ENCODE measurements at places on chromosomes 2 and 18. TPM values are rescaled to one million over a fixed set of nuclear protein-coding genes. Genes with fewer than 3 reads are reported as not detected.

- no peak for DNase-seq
Measured at GRCh38 chr2:215461836-215462532, 26.1 kb upstream of the FN1 start.

DNA sequence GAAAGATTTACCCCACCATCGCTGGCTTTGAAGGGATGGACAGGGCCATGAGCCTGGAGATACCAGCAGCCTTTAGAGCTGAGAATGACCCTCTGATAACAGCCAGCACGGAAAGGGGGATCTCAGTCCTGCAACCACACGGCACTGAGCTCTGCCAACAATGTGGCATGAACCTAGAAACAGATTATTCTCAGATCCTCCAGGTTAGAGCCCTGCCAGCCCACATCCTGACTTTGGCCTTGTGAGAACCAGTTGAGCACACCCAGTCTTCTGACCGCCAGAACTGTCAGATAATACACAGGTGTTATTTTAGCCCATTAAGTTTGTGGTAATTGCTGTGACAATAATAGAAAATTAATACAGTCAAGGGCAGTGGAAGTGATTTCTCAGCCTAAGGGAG is 9.4 kb upstream of the GNLY start:
- no peak for DNase-seq

GRCh38 chr18:49898421-49898820 is 85.1 kb upstream of the ACAA2 start:
- peak; percentile 26 for DNase-seq

DNA sequence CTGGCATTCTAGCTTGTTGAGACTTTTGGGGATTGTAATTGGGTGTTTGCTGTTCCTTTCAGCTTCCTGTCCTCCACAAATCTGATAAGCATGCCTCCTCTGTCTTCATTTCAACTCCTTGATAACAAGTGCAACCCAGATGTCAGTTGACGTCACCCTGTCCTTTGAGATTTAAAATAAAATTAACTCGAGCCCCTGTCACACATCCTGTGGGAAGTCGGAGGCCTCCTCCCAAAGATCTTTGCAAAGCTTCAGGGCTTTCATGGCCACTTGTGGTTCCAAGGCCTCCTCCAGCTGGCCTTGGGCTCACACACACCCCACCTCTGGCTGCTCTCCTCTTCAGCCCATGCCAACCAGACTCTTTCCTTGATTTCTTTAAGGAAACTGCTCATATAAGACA is 69.9 kb upstream of the ITGA6 start:
- no peak for DNase-seq

GRCh38 chr2:134218930-134219658 is 34.8 kb upstream of the MGAT5 start:
- DNase-seq: no peak

GRCh38 chr2:13089971-13090370 is 373.2 kb downstream of the TRIB2 start:
- no peak for DNase-seq

GRCh38 chr2:12083713-12084419 is 337.4 kb downstream of the LPIN1 start:
- DNase-seq: no peak

GRCh38 chr18:13548966-13549879 is 177.1 kb downstream of the FAM210A start:
- DNase-seq: no peak

DNA sequence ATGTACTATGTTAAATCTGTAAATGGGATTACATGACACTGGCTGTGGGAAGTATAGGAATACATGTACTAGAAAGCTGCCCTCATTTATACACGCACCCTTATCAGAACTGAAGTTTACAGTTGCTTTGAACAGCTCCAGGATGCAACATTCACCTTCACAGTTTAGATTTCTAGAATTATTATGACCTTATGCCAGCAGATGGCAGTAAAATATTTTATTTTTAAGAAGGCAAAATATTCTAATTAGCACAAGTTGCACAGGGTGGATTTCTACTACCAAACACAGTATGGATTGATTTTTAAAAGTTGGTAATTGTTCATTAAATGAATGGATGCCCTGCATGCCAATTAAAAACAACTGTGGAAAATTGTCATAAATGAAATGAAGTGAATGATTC is 670.4 kb downstream of the KCNJ3 start:
- no peak for DNase-seq

GRCh38 chr2:231272991-231273390 is 74.6 kb downstream of the ARMC9 start:
- no peak for DNase-seq

DNA sequence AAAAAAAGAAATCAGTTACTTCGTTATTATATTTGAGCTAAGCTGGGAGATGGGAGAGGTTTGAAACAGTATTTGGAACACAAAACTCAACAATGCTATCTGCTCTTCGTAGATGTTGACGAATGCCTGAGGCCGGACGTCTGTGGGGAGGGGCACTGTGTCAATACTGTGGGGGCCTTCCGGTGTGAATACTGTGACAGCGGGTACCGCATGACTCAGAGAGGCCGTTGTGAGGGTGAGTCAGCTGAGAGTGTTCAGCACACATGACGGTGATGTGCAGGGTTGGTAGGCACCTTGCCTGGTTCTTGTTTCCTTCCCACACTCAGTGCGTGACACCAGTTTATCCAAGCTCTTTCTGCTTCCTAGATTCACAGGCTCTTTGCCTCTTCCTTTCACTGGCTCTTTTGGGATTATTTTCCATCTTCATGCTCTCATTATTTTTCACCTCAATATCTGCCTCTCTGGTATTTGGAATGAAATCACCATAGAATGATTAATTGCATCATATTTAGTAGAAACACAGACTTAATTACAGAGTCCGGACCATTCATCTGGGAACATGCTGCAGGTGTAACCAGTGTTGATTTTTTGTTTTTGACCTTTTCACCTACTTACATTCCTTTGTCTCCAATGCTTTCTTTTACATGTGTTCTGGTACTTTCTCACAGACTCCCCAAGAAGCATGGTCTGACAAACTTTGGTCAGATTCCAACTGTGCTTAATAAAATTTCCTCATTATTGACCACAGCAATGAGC is 200.6 kb upstream of the RASGRP3 start:
- peak; percentile 34 for DNase-seq

DNA sequence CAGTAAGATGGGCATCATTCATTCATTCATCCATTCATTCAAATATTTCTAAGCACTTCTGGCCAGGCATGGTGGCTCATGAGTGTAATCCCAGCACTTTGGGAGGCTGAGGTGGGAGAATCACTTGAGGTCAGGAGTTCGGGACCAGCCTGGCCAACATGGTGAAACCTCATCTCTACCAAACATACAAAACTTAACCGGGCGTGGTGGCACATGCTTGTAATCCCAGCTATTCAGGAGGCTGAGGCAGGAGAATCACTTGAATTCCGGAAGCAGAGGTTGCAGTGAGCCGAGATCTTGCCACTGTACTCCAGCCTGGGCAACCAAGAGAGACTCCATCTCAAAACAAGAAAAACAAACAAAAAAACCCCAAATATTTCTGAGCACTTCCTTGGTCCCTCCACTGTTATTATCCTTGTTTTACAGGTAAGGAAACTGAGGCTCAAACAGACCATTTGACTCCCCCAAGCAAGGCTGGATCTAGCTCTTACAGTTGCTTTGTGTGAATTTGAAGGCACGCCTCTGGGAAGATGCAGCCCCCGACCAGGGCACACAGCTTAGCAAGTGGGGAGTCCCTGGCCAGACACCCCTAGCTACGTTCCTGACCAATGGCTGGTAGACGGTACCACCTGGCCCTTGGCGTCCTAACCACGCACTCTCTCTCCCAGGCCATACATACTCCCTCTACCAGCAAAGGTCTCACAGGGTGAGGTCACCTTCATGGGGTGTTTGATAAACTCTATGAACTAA is 50.6 kb upstream of the ODC1 start:
- no peak for DNase-seq

DNA sequence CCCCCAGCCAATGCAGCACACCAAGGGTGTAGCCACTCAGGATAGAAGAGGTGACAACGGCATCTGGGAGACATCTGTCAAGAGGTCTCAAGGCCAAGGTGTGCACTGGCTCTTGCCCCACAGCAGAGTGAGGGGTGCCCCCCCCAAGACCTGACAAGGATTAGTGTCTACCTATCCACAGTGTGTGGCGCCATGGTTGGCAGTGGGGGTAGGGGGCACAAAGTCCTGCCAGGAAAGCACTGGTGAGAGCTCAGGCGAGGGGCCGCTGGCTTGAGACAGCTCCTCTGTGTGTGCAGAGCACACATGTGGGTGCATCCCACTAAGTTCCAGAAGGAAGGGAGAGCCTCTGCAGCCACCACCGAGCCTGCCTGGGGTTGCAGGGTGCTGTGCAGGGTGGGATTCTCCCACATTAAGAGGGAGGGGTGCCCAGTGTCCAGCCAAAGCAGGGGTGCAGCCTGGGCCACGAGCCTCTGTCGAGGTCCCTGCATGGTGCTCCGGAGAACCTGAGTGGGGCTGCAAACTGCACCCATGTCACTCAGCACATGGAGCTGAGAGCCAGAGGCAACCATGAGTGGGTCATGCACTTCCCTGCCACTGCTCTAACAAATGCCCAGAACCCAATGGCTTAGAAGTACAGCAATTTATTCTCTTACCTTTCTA is 311.2 kb upstream of the HDAC4 start:
- DNase-seq: no peak

- DNase-seq: no peak
Measured at GRCh38 chr2:17901246-17901645, 22.8 kb downstream of the KCNS3 start.

DNA sequence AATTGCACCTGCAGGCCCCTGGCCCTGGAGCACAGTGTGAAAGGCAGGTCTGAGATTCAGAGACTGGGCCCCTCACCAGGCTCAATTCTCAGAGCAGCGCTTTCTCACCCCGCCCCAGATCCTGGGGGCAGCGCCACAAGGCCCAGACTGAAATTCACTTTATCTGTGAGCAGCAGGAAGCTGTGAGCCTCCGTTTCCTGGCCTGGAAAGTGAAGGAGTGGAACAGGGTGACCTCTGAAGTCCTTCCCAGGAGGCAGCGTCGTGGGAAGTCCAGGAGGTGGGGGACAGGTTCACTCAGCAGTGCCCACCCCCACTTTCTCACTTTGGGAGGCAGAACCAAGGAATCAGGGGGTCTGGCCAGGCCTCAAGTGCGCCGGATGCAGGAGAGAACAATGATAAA is 235.4 kb downstream of the NDUFA10 start:
- no peak for DNase-seq

DNA sequence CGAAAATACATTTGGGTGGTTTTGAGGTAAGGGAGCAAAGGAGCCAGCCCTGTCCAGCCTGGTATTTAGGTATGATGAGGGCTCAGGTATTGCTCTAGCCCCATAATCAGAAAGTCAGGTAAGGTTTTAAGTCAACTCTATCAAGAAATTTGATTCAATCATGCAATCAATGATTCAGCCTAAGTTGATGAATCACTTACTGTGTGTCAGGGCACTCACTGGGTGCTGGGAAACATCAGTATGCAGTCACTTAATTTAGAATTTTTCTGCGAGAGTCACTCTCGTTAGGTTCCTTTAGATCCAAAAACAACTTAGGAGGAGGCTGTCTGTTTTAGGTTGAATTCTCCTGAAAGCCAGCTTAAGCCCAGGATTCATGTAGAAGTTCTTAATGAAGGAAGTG is 17.7 kb upstream of the SERPINB2 start:
- DNase-seq: no peak

DNA sequence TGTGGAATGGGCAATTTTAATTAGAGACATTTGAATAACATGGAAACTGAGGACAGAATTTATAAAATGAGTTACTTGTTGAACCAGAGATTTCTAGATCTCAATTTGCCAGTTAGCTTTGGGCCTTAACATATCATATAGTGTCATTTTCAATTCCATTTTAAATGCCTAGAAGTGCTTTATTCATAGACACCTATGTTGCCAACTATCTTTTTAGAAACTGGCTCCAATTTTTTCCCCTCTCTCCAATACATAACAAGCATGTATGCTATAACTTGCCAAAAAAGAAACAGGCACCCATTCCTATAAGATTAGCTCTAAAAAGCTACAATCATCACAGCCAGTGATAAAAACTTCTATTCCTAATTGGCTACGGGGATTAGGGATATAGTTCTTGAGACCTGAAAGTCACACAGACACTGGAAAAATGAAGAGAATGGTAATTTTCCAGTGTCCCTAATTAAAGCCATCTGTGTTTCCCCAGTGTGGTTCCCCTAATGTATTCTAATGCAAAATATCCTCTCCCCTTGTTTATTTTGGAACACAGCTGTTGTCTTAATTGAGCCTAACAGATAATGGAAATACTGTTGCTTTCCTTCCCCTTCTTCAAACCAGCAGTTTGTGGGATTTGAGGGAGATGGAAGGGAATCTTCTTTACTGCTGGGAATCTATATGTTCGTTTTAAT is 205.5 kb upstream of the FSHR start:
- no peak for DNase-seq

DNA sequence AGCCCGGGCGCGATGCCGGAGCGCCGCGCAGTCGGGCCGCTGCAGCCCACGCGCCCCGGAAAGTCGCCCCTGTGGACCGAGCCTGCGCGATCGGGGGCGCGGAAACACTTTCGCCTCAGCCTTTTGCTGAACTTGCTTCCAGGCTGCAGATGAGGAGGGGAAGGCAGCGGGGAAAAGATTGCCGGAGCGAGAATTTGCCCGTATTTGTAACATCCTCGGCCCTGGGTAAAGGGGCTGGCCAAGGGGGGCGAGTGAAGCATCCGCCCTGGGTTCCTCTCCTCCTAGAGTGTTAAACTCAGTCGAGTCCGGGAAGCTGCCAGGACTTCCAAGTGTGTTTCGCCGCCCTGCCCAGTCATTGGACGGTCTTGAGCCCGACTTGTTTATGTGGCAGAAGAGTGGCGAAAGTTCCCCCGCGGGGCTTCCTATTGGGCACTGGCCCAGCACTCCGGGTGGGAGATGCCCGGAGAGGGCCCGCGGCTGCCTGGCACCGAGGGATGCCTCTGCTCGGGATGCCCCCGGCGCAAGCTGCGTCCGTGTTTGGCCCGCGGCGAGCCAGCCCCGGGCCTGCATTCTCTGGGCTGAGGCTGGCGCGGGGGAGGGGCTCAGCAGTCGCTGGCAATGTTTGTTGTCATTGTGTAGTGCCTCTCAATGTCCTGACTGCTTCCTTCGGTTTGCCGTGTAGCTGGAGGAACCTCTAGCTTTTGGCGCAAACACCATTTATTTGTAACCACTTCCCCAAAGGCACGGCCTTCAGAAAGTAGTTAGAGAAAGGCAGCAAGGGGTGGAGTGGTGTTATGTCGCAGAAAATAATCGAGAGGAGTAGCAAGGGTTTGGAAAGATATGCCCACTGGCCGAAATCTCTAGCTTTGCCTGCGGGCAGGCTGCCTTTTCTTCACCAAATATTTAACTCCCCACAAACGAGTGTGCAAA is 1.1 kb downstream of the CYBRD1 start:
- DNase-seq: no peak

- DNase-seq: no peak
Measured at GRCh38 chr18:12036201-12036751, 55.0 kb downstream of the IMPA2 start.

- DNase-seq: no peak
Measured at GRCh38 chr2:191374366-191374765, 129.2 kb downstream of the MYO1B start.

The SH2D6 gene
- 0.15 TPM for polyA plus RNA-seq

The REG3A gene
- polyA plus RNA-seq: not detected

The UGT1A1 gene
- polyA plus RNA-seq: not detected

The GAL3ST2 gene
- polyA plus RNA-seq: not detected

The TUBA4B gene
- not detected for polyA plus RNA-seq

The ANKRD44 gene
- 12.1 TPM for polyA plus RNA-seq

The TPO gene
- not detected for polyA plus RNA-seq

The DNAH6 gene
- 0.02 TPM for polyA plus RNA-seq
